HEK293T (cell line): ENCODE measurements at places on chromosomes 12 and 14.

- DNase-seq, result no peak
These were observed 676 bp downstream of the MRPL42 start for GRCh38 chr12:93468008-93468371.

GRCh38 chr12:103857164-103857563 is 16.1 kb upstream of the NT5DC3 start:
- DNase-seq, result no peak

DNA sequence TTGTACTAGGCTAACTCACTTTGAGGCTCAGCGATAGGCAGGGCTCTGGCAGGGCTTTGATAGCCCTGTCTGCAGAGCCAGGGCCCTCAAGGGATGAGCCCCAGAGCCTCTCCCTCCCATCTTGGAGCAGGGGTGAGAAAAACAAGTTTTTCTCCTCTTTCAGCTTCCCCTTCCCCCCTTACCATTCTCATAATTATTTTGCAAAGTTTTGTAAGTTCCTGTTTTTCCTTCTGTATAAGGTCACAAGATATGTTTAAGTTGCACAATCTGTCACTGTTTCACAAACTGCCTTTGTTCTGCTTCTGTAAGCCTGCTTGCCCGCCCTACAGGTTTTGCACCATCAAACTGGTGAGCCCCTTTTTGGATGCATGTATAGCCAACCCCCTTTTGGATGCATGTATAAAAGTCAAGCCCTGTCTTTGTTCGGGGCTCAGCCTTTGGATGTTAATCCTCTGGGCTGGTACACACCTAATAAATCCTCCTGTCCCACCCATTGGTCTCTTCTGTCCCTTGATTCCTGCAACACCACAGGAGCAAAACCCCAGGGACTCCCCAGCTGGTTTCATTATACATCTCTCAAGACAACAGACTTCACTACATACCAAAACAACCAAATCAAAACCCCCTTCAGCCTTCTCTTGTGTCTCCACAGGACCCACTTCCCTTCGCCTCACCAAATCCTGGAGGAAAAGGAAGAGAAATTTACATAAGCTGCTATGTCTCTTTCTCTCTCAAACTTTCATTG is 52.5 kb upstream of the RESF1 start:
- DNase-seq, result no peak

DNA sequence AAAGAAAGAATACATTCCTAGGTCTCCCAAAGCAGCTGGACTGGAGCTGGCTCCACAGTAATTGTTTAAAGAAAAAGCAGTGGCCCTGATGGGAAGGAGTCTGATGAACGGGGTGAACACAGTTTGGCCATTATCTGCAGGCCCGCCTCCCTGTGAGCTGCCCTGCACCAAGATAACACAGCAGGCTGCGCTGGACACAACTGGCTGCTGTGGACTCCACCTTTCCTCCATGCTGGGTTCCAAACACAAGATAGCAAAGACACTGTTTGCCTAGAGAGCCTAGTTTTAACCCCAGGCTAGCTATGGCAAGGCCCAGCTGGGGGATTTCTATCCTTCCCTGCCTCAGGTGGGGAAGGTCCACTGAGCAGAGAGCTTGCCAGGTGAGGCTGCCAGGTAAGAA is 34.6 kb downstream of the ZFP36L1 start:
- no peak for DNase-seq

GRCh38 chr14:105472486-105472991 is 2.1 kb upstream of the CRIP2 start:
- no peak for DNase-seq

- no peak for DNase-seq
These were observed 184.7 kb downstream of the TBX5 start for GRCh38 chr12:114221136-114221833.

- DNase-seq, result no peak
These were observed 57.3 kb downstream of the ANKRD9 start for GRCh38 chr14:102452302-102452701.

GRCh38 chr12:89672589-89672979 is 36.1 kb downstream of the ATP2B1 start:
- no peak for DNase-seq
